ENCODE measurements at places on chromosomes 1 and 21. TPM values are rescaled to one million over a fixed set of nuclear protein-coding genes. Genes with fewer than 3 reads are reported as not detected.

DNA sequence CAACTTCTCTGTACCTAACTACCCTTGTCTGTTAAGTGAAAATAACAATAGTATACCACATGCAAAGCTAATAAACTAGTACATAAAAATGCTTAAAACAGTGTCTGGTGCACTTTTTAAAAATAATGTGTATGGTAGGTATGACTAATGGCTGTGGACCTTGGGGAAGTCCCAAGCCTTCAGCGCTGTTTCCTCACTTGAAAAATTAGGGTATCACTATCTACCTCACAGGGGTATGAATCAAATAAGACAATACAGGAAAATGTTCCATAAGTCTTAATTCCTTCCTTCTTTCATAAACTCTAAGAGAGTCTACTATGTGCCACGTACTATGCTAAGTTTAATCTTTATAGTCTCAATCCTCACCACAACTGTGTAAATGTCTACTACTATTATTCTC, 32.0 kb downstream of the EGLN1 start:
- DNase-seq = peak; percentile 78

- no peak for DNase-seq
Measured at GRCh38 chr1:168386949-168387586, 106.4 kb downstream of the TBX19 start.

DNA sequence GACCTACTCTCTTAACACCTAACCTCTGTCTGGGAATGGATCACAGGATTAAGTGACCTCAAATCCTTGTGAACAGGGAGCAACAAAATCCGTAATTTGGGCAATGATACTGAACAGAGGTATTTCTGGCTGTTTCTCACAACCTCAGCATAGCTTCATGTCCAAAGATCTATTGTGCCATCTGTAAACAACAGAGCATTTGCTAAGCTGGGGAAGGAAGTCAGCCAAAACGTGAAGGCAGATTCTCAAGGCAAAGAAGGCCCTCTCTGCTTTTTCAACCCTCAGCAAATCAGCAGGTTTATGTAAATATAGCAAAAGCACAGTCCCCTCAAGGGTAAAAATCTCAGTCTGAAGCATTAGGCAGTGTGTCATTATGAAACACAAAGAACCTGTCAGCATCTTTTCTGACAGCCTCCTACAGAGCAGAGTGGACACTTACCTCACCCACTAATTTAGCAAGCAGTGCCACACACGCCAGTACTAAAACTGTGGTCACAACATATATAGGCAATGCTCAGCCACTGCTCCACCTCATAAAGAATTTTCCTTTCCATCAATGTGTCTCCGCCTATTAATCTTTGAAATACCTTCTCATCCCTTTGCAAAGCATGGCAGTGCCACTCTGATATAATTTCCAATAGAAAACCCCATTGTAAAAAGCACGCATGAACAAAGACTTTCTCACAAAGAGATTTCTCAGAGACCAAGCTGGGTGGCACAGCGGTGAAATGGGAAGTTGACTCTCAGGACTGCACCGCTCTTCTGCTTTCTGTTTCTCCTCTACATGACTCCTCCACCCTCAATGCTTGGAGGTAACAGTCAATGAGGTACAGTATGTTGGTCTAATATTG, 188.0 kb downstream of the RERE start:
- no peak for DNase-seq

- no peak for DNase-seq
Measured at GRCh38 chr1:229407206-229408026, 26.5 kb downstream of the ACTA1 start.

- DNase-seq = no peak
Measured at GRCh38 chr1:96522927-96523326, 198.7 kb upstream of the PTBP2 start.

- no peak for DNase-seq
Measured at GRCh38 chr1:6820899-6821298, 35.6 kb downstream of the CAMTA1 start.

- DNase-seq = no peak
Measured at GRCh38 chr21:43976661-43977060, 35.4 kb upstream of the TRAPPC10 start.

ERICH3 gene
- not detected for total RNA-seq

PCP4 gene
- not detected for total RNA-seq

Data from endothelial cell of umbilical vein (primary cell).